Activated T-helper 2 cell treated with anti-CD3 and anti-CD28 coated beads, Interferon-gamma antibody, Interleukin-2, Interleukin-4, amounts not matched to agents 10 μg/mL and 5 μg/mL and 100 μg/mL, durations not matched to agents 14 hours and 24 hours and 36 hours (primary cell): ENCODE measurements at places on chromosomes 11 and 22. TPM values are rescaled to one million over a fixed set of nuclear protein-coding genes. Genes with fewer than 3 reads are reported as not detected.

FXYD6 gene
- total RNA-seq = 0.11 and 0.18 TPM in 2 replicates

C11orf91 gene
- total RNA-seq = not detected in 2 replicates

DNA sequence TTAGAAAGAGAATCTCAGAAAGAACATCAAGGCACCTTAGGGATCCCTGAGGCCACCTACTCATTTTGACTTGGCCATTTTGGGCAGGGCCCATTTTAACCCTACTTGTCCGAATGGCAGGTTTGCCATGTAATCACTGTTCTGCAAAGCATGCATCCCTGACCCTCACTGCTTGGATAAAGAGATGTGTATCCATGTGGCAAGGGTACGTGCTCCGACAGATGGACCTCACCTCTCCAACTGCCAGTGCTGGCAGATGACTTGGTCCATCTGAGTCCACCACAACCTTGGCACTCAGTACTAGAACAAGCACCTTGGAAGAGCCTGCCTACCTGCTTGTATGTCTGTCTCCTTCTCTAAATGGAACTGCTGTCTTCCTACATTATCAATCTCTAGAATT is 139.4 kb downstream of the SPATA19 start:
- H3K36me3 ChIP-seq = no peaks in the 10 kb centered on the region
- no peaks in the 10 kb centered on the region for H3K27me3 ChIP-seq
- no peak for DNase-seq
- no peak overlapping the region for H3K4me3 ChIP-seq
- no peak overlapping the region for H3K27ac ChIP-seq
- H3K4me1 ChIP-seq = no peaks in the 10 kb centered on the region

SHANK3 gene
- total RNA-seq = 0.16 and 0.25 TPM in 2 replicates

DNA sequence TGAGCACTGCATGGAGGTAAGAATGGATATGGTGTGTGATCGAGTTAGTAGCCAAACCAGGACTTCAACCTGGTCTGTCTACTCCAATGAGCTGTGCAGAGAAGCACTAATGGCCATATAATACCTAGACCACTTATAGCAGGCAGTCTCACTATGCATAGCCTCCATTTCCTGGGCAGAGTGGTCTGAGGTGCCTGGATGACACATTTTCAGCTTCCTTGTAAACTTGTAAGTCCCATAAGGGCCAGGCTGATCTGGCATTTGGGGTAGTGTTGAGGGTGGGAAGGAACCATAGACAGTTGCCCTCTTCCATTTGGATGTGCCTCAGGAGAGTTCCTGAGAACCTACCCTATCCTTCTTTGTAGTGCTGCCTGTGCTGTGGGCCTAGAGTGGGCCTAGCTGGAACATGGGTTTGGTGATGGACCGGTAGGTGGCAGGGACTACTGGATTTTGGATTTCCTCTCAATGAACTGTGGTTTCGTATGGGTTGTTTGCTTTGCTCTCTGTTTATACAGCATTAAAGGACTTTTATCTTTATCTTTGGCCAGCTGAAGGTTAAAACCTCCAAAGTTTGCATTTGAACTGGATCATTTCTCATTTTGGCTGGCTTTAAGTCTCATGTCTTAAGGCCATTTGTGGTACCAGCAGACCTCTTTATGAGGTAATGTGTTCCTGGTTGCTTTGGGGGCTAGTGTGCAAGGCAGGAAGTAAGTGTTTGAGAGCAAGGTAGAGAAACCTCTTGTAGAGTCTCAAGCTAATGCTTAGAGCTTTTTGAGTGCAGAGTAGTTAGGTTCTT is 86.9 kb downstream of the STIM1 start:
- H3K4me1 ChIP-seq = peaks cover 74% of the 10 kb centered on the region
- peaks cover 44% of the 10 kb centered on the region for H3K36me3 ChIP-seq
- H3K27ac ChIP-seq = peak overlapping the region; percentile 65
- no peak for DNase-seq
- H3K27me3 ChIP-seq = no peaks in the 10 kb centered on the region

DNA sequence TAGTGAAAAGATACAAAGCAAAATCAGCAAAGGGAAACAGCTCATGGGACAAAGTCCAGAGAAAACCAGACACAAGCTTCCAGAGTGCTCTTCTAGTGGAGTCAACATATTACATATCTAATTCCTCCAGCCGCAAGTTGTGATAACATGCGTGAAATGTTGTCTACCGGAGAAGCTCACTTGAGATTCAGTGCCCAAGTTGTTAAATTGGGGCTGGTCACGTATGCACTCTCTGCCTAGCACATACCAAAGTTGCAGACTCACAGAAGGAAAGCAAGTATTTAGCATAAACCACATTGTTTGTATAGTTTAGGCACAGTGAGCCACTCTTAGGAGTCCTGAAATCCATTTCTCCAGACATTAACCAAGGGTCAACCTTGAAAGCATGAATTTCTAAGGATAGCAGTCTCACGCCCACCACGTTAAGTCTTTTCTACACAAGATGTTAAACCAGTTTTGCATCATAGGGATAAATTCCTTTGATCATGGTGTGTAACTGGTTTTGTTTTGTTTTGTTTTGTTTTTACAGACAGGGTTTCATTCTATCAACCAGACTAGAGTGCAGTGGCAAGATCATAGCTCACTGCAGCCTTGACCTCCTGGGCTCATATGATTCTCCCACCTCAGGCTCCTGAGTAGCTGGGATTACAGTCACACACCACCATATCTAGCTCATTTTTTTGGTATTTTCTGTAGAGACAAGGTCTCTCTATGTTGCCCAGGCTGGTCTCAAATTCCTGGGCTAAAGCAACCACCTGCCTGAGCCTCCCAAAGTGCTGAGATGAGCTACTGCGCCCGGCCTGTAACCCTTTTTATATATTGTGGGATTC is 39.5 kb upstream of the EP300 start:
- no peak overlapping the region for H3K4me3 ChIP-seq
- no peaks in the 10 kb centered on the region for H3K36me3 ChIP-seq
- peaks cover 15% of the 10 kb centered on the region for H3K4me1 ChIP-seq
- no peak overlapping the region for H3K27ac ChIP-seq
- no peak for DNase-seq
- no peaks in the 10 kb centered on the region for H3K27me3 ChIP-seq

DCDC1 gene
- total RNA-seq = not detected in 2 replicates

DNA sequence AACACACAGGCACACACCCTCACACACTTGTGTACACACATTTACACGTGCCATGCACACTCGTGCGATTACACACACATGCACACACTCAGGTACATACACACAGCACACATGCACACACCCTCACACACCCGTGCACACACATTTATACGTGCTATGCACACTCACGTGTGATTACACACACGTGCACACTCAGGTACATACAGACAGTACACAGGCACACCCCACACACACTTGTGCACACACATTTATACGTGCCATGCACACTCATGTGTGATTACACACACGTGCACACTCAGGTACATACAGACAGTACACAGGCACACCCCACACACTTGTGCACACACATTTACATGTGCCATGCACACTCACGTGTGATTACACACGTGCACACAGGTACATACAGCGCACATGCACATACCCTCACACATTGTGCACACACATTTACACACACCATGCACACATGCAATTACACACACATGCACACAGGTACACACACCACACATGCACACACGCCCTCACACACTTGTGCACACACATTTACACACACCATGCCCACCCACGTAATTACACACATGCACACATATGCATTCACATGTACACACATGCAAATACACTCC is 4.6 kb downstream of the IFITM10 start:
- no peak overlapping the region for H3K4me3 ChIP-seq
- DNase-seq = no peak
- H3K27ac ChIP-seq = no peak overlapping the region
- no peaks in the 10 kb centered on the region for H3K36me3 ChIP-seq

GRCh38 chr22:23269441-23270211 is 89.3 kb downstream of the BCR start:
- H3K4me3 ChIP-seq = no peak overlapping the region
- no peaks in the 10 kb centered on the region for H3K4me1 ChIP-seq

DNA sequence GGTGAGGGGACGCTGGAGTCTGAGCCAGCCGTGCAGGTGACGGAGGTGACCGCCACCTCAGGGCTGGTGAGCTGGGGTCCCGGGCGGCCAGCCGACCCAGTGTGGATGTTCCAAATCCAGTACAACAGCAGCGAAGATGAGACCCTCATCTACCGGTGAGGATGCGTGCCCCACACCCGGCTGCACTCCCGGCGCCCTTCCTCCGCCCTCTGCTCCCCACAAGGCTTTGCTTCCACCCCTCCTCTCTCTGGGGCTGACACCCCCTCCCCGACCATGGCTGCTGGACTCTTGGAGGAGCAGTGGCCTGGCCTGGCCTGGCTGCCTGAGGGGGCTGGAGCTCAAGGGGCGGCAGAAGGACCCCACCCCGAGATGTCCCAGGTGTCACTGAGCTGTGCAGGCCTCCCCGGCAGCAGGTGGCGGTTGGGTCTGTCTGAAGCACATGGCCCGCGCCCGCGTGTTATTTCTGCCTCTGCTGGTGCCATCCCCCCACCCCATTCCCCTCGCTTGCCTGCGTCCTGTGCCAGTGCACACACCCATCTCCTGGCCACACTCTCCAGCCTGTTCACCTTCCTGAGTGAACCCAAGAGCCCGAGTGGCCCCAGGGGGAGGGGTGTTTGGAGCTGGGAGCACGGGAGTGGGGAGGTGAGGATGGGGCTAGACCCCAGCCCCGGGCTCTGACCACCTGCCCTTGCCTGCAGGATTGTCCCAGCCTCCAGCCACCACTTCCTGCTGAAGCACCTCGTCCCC is 2.2 kb downstream of the LRFN4 start:
- H3K27ac ChIP-seq = no peak overlapping the region
- no peak for DNase-seq
- peaks cover 3% of the 10 kb centered on the region for H3K4me1 ChIP-seq
- H3K36me3 ChIP-seq = no peaks in the 10 kb centered on the region
- peak overlapping the region; percentile 17 for H3K4me3 ChIP-seq

KRTAP5-9 gene
- not detected in 2 replicates for total RNA-seq

ASRGL1 gene
- 6.1 and 7.4 TPM in 2 replicates for total RNA-seq

LIF gene
- 919 and 932 TPM in 2 replicates for total RNA-seq

MYO7A gene
- 0.23 and 0.30 TPM in 2 replicates for total RNA-seq

- no peaks in the 10 kb centered on the region for H3K27me3 ChIP-seq
- DNase-seq = no peak
- no peak overlapping the region for H3K27ac ChIP-seq
- peaks cover 7% of the 10 kb centered on the region for H3K4me1 ChIP-seq
- H3K4me3 ChIP-seq = no peak overlapping the region
Measured at GRCh38 chr11:66882561-66883015, 25.7 kb downstream of the LRFN4 start.

STK33 gene
- total RNA-seq = 0.11 and 0.62 TPM in 2 replicates

SCN4B gene
- 0.30 and 0.32 TPM in 2 replicates for total RNA-seq

TMPRSS6 gene
- total RNA-seq = 9.2 and 10.2 TPM in 2 replicates

SAA4 gene
- not detected in 2 replicates for total RNA-seq

SMTNL1 gene
- not detected in 2 replicates for total RNA-seq

GRCh38 chr22:43777286-43777685 is 34.8 kb downstream of the EFCAB6 start:
- no peaks in the 10 kb centered on the region for H3K27me3 ChIP-seq
- H3K4me1 ChIP-seq = no peaks in the 10 kb centered on the region
- no peak for DNase-seq
- no peaks in the 10 kb centered on the region for H3K36me3 ChIP-seq
- no peak overlapping the region for H3K4me3 ChIP-seq
- no peak overlapping the region for H3K27ac ChIP-seq

- DNase-seq = no peak
- peaks cover 22% of the 10 kb centered on the region for H3K4me1 ChIP-seq
- no peak overlapping the region for H3K4me3 ChIP-seq
- H3K27me3 ChIP-seq = peaks cover 18% of the 10 kb centered on the region
- H3K27ac ChIP-seq = no peak overlapping the region
Measured at GRCh38 chr11:36091256-36091811, 147.5 kb downstream of the LDLRAD3 start.

DNA sequence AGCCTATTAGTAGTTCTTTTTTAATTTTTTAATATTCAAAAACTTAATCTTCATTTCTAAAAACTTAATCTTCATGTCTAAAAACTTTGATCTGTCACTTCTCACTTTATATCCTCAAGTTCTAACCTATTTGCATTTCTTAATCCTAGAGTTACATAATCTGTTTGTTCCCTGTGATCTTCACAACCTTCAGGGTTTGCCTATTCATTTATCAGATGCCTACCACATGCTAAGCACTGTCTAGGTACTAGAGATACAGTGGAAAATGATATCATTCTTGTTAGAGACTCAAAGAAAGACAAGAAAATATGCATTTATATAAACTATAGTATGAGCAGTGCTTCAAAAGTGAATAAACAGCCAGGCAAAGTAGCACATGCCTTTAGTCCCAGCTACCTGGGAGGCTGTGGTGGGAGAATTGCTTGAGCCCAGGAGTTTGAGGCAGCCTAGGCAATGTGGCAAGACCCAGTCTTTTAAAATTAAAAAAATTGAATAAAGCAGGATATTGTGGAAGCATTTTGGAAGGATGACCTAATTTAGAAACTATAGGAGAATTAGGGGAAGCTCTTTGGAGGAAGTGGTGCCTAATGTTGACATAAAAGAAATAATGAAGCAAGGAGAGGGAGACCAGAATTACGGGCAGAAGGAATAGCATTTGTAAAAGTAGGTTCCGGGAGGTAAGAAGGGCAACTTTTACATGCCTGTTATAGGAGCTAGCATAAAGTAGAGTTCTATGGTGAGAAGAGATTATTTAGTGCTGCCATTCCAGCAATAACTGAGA is 54.4 kb upstream of the GRK2 start:
- H3K36me3 ChIP-seq = peaks cover 41% of the 10 kb centered on the region
- peaks cover 1% of the 10 kb centered on the region for H3K4me1 ChIP-seq
- DNase-seq = no peak
- no peak overlapping the region for H3K4me3 ChIP-seq
- no peak overlapping the region for H3K27ac ChIP-seq
- H3K27me3 ChIP-seq = no peaks in the 10 kb centered on the region
